ENCODE measurements at places on chromosomes 7 and 10.

DNA sequence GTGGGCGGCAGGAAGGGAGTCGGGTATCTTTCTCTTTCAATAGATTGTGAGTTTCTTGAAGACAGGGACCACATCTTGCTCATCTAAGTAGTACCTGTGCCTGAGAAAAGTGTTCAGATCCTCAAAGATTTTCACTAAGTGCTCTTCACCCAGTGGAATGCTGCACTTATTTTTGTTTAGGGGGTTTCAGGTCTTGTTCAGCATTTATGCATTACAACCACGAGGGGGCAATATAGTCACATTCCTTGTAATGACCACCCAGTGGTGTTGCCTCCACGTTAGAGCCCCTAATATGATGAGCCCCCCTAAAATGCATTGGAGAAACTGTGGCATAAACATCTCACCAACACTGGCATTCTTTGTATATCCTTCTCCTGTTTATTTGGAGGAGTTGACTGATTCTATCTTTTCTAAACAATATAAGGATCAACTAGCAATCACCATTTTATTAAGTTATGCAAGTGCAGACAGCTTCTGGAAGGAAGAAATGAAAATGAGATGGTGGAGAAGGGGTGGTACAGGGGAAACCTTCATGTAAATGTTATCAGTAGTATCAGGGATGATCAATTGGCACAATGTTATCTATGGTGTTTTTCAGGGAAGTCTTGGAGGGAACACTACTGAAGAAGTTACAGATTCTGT, 3.1 kb upstream of the PAPSS2 start:
- no peak for DNase-seq

- no peak for DNase-seq
Observed at GRCh38 chr10:17386616-17387075, 67.7 kb downstream of the ST8SIA6 start.

DNA sequence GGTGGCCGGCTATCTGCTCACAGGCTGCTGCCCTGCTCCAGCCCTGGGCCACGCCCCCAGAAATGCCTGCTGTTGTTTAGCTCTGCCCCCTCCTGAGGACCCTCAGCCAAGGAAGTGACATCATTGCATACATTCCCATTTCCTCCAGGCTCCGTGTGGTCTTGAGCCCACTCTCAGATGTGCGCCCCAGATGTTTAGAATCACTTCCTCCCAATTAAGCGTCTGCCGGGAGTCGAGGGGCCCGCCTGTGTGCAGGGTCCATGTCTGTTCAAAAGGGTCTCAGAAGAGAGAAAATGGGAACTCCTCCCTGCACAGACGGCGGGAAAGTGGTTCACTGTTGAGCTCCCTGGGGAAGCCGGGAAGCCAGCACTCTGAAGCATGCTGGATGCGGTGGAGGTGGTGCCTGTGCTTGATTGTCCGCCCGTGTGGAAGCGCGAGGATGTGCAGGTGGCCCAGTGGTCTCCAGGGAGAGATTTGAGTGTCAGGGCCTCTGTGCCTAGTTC, 116.9 kb upstream of the PPIF start:
- no peak for DNase-seq

DNA sequence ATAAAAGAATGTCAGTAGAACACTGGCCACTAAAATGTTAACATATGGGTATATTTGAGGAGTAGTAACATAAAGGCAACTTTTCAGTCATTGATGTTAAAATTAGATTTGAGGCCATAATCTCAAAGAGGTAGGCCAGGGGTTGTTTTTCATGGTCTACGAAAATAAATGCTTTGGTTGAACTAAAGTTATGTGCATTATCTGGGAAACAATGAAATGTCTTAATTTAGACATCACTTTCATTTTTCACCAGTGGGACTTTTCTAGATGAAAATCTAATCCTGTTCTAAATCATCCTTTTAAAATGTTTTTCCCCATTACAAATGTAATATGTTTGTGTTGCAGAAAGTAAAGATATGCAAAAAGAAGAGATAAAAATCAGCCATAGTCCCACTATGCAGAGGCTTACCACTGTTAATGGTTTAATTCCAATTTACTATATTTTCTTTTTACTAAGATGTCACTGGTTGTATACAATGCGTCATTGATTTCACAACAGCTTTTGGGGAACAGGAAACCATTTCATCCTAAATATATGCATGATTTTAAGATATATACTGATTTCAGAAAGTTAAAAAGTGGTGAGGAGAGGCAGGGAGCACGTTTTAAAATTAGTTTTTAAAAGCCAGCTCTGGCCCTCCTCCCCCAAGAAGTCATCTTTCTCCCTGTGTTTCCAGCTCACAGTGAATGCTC, 64.3 kb downstream of the ARID5B start:
- no peak for DNase-seq

GRCh38 chr7:127828843-127829500, 177.0 kb downstream of the SND1 start:
- DNase-seq = no peak

- no peak for DNase-seq
Observed at GRCh38 chr7:90706072-90706716, 110.1 kb downstream of the CDK14 start.

Data from stimulated activated CD4-positive, alpha-beta T cell treated with anti-CD3 and anti-CD28 coated beads, Interleukin-1b, Interleukin-23, amount 100 ng/mL, for 1 hour (primary cell).